ENCODE measurements at places on chromosomes 4 and X.

- DNase-seq: no peak
Measured at GRCh38 chr4:42416017-42416416, 18.7 kb downstream of the SHISA3 start.

DNA sequence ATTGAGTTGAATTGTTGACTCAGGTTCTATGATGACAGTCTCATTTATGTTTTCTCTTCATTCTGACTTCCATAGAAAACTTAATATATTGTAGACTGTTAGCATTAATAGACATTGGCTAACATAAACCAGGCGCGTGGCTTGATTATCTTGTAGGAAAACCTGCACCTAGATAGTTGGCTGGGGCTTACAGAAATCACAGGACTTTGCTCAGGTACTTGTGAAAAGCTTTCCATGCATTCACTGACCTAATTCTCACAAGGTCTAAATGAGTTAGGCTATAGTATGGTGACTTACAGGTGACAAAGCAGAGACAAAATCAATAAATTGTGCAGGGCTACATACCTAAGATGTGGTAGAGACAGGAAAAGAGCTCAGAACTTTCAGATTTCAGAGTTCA lies 212.8 kb downstream of the GPAT3 start:
- DNase-seq: no peak

- no peak for DNase-seq
Measured at GRCh38 chrX:42135583-42136228, 212.4 kb upstream of the CASK start.

- DNase-seq: no peak
Measured at GRCh38 chr4:70958681-70959080, 34.8 kb upstream of the DCK start.

GRCh38 chr4:37781131-37781455 lies 45.4 kb upstream of the PGM2 start:
- DNase-seq: no peak

DNA sequence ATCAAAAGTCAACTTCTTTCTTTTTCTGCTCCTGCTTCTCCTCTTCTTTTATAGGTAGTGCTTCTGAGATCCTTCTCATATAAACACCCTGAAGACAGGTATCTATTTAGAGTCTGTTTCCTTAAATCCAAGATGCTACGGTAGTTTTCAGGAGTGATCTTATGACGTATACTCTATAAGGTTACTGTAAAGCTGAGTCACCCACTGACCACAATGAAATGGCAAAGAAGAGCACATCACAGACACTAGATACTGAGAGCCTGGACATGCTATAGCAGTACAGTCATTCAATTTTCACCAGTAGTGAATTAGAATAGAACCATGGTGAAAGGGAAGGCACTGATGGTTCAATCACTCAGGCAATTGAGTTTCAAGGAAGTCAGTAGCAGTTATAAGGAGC lies 412.5 kb downstream of the ADAM29 start:
- DNase-seq: no peak

- DNase-seq: no peak
Measured at GRCh38 chr4:180642732-180643131, 1600.5 kb upstream of the TENM3 start.

DNA sequence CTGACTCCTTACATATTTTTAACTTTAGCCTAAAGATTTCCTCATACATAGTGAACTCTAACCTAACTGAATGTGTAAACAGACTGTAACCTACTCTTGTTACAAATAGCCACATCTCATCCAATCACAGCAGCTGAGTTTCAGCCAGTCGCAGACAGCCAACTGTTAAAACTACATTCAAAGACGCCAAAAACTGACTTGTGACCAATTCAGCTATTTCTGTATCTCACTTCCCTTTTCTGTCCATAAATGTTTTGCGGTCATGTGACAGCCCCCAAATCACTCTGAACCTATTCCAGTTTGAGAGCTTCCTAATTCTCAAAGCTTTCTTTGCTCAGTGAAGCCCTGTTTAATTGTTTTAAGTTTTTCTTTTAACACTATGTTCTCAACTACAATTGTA lies 2731.9 kb downstream of the ARAP2 start:
- no peak for DNase-seq

GRCh38 chrX:72274526-72274925 lies 2.5 kb downstream of the RPS4X start:
- no peak for DNase-seq

GRCh38 chr4:1339489-1339888 lies 7.5 kb upstream of the UVSSA start:
- no peak for DNase-seq

DNA sequence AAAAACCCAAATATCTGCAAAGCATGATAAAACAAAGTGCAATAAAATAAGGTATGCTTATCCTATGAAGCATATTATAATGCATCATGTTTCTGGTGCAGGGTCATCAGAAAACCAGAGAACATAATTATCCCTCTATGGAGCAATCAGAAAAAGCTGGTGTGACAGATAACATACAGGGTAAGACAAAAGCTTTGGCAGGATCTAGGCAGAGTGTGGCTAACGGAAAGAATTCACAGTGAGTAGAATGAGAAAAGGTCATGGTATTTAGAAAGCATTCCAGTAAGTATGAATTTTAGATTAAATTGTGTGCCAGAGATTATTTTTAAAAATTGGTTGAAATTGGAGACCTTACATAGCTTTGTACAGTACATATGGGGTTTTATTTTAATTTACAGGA lies 29.0 kb upstream of the UGT2B4 start:
- no peak for DNase-seq

DNA sequence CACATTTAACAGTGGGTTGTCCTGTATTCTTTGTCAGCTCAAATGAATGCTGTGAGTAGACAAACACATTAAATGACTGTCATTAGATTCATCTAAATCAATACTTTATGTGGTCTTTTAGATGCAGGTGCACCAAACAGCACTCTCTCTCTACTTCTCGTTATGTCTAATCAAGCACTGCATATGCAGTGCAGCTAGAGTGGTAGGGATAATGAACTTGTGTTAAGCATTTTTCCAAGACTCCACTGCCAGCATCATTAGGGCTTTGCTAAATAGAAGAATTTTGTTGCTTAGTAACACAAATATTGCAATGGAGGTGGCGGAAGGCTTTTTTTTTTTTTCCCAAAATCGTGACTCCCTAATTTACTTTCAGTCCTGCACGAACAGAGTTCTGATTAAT lies 447.0 kb upstream of the GALNT7 start:
- DNase-seq: no peak

DNA sequence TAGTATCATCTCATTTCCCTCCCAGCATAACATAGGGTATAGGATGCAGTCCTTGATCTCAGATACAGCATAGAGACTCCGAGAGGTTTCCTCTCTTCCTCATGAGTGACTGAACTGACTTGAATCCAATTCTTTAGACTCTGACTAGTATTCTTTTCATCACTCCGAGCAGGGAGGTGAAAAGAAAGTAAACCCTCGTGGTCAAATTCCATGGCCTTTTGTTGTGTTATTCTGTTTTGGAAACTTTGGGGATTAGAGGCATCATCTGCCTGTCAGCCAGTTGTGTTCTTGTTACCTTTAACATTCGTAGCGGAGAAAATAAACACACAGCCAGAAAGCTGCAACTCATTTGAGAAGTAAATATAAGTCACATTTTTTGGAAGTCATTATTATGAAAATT lies 206.6 kb downstream of the ARHGAP10 start:
- no peak for DNase-seq

- DNase-seq: no peak
Measured at GRCh38 chr4:6999172-7000086, 43.7 kb upstream of the TADA2B start.

DNA sequence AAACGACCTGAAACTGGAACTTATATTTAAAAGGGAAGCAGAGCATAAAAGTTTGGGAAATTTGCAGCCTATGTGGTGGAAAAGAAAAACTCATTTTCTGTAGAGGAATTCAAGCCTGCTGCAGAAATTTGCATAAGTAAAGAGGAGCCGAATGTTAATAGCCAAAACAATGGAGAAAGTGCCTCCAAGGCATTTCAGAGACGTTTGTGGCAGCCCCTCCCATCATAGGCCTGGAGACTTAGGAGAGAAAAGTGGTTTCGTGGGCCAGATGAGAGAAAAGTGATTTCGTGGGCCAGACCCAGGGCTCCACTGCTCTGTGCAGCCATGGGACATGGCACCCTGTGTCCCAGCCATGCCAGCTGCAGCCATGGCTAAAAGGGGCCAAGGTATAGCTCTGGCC lies 361.9 kb downstream of the PCDH19 start:
- DNase-seq: no peak

GRCh38 chrX:43450355-43450754 lies 205.7 kb upstream of the MAOA start:
- DNase-seq: no peak

- no peak for DNase-seq
Measured at GRCh38 chr4:7922466-7922865, 17.2 kb downstream of the AFAP1 start.

- no peak for DNase-seq
Measured at GRCh38 chr4:82791179-82791578, 7.4 kb downstream of the SCD5 start.

DNA sequence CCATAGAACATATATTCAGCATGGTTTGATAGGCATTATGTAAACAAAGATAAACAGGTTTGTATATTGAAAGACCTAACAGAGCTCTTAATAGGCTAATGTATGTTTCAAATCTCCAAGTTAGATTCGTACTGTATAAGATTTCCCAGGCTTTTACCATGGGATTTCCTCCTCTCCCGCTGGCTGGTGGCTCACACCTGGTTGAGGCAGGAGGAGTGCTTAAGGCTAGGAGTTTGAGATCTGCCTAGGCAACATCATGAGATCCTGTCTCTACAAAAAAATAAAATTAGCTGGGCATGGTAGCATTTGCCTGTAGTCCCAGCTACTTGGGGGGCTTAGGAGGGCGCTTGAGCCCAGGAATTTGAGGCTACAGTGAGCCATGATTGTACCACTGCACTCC lies 5.4 kb downstream of the CPE start:
- no peak for DNase-seq

DNA sequence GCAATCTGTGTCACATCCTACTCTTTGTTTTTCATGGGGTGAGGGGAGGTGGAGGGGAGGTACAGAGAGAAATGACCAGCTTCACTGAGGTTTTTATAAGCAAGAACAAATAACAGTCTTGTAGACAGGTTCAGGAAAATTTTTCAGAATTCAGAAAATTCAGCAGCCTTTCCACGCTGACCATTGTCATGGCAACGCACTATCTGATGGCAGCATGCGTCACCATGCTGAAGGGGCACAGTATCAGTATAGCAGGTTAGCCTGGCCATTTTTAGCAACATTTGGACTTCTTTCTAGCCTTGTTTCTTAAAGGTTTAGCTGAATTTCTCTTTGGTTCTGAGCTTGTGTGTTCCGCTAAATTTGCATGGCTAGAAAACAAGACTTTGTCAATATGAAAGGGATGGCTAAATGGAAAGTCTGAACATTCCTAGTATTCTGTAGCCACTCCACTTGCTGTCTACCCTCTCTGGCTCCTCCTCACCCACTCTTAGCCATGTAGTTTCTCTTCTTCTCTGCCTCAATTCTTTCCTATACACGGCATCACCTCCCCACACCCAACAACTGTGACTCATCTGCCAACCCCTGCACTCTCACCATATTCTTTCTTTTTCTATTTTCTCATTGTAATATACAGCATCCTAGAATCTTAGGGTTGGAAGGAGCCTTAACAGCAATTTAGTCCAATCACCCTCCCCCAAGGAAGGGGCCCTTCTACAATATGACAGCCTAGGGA lies 42.7 kb upstream of the CITED1 start:
- DNase-seq: no peak

DNA sequence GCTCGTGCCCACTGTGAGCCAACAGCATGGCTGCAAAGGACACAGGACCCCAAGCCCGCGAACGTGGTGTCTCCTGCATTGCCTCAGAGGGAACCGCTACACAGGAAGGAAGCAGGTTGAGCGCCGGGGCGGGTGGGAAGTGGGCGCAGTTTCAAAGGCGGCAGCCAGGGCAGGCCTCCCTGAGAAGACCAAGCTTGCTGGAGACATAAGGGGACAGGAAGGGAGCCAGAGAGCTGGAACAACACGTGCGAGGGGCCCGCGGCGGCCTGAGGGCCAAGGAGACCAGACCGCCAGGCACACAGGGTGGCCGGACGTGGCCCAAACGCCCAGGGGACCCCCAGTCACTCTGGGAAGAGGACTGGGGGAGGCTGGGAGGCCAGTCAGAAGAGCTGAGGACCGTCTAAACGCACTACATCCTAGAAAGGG lies 32.0 kb downstream of the CTBP1 start:
- peak; percentile 55 for DNase-seq

DNA sequence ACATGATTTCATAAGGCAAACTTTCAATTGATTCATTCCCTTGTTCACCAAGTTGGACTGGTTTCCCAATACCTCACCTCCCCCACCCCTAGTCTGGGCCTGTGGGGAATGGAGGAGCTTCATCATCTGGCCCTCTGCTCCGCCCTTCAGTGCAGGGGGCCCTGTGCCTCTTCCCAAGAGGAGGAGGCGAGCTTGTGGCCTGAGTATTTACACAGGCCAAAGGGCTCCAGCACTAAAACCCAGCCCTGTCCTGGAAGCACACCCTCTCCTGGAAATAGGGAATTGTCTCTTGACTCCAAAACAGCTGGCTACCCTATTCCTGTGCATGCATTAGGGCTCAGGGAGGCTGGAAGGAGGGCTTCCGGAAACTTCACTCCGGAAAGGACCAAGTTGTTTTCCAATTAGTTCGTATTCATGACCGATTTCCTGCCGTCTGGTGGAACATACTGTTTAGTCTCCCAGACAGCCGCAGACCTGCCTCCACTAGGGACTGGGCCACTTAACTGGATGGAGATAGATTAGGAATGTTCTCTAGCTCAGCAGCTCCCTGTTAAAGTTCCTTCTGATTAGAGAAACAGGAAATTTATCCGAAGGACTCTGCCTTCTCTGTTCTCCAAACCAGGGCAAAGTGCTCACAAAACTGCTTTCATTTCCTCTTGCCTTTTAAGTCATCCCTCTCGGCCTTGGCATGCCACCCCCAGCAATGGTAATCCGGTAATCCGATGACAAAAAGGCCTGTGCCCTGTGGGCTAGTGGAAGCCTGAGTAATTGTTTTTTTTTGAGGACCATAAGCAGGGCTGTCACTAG lies 5.8 kb downstream of the SRPX2 start:
- no peak for DNase-seq

Data from activated T-cell treated with anti-CD3 and anti-CD28 coated beads for 1 hour (primary cell).